ENCODE measurements at places on chromosomes 1 and 21.
A peak's percentile ranks its signal among the peaks of the same experiment; 100 is the strongest.

GRCh38 chr1:220895412-220895946, 16.2 kb downstream of the HLX start:
- no peak for DNase-seq
- no peaks in the 10 kb centered on the region for H3K36me3 ChIP-seq
- no peak overlapping the region for H3K27ac ChIP-seq
- H3K4me1 ChIP-seq: peaks cover 13% of the 10 kb centered on the region

- DNase-seq: no peak
- H3K4me1 ChIP-seq: peaks cover 3% of the 10 kb centered on the region
- no peak overlapping the region for H3K27ac ChIP-seq
- no peak overlapping the region for H3K4me3 ChIP-seq
- peaks cover 9% of the 10 kb centered on the region for H3K27me3 ChIP-seq
Observed at GRCh38 chr1:212824201-212824600, 23.2 kb downstream of the SPATA45 start.

DNA sequence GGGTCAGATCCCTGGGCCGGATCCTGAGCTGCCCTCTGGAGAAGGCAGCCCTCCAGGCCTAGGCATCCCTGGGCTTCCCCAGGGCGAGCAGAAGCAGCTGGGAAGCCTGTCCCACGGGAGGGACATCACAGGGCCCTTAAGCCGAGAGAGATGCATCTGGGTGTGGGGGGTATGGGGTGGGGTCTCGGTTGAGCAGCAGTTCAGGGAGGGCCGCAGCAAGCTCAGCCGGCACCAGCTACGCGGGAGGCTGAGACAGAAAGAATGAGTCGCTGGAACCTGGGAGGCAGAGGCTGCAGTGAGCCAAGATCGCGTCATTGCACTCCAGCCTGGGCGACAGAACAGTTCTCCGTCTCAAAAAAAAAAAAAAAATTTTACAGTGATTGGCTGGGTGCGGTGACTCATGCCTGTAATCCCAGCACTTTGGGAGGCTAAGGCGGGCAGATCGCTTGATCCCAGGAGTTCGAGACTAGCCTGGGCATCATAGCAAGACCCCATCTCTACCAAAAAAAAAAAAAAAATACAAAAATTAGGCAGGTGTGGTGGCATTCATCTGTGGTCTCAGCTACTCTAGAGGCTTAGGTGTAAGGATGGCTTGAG, 37.7 kb downstream of the RRP1 start:
- H3K4me3 ChIP-seq: no peak overlapping the region
- no peak for DNase-seq
- no peaks in the 10 kb centered on the region for H3K36me3 ChIP-seq
- peaks cover 1% of the 10 kb centered on the region for H3K4me1 ChIP-seq

DNA sequence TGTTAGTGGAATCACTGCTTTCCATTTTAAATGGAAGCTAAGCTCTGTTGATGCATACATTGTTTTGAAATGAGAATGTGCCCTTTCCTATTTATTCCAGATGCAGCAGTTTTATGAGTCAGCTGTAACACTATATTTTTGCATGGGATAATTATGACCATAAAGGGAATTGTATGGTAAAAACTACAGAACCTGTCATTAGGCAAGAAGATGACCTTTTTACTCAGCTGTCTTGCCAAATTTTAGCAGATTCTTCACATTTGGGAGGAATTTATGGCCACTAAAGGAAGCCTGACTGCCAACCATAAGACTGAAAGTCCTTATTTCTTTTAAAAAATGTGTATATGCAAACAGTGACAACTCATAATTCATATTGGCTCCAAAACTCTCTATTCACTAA, 356.3 kb upstream of the PRMT6 start:
- no peak overlapping the region for H3K27ac ChIP-seq
- H3K4me1 ChIP-seq: no peaks in the 10 kb centered on the region
- H3K4me3 ChIP-seq: no peak overlapping the region

DNA sequence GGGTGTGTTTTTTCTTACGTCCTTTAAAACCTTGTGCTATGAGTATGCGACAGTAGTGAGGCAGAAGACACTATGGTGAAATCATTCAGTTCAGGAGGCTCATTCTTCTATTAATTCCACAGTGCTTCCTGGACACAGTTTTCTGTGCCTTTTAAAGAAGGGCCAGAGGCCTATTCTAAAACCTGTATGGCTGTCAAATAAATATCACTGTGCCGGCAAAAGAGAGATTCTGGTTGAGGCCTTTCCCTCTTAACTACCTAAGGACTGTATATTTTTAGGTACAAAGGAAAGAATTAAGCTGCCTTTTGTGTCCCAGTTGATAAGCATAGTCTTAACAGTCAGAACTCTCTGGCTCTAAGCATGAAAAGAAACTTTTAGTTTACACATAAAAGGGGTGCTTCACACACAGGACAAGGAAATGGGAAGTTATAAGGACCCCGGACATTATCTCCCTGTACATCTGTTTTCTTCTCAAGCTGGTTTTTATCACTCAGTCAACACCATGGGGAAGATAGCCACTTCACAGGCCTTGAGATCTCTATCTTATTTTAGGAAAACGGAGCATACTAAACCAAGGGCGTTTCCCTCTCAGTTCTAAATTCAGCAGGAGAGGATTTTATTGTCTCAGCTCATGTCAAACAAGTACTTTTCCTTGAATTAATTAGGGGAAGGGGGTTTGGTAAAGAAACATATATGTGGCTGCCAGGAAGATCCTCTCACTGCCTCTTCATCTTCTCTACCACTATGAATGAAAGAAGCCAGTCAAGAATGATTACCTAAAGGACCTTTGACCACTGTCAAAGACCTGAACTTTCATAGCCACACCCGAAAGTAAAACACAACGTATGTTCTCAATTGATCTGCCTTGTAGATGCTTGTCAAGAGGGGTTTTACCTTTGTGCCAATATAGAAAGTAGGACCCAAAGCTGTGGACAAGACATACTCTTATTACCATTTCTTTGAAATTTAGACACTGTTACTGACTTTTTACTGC, 71.4 kb upstream of the HSPA13 start:
- H3K27me3 ChIP-seq: no peaks in the 10 kb centered on the region
- DNase-seq: no peak
- H3K4me3 ChIP-seq: peak overlapping the region; percentile 48
- peaks cover 47% of the 10 kb centered on the region for H3K4me1 ChIP-seq
- H3K36me3 ChIP-seq: peaks cover 5% of the 10 kb centered on the region

GRCh38 chr1:109751531-109752260, 10.9 kb upstream of the GSTM3 start:
- no peaks in the 10 kb centered on the region for H3K36me3 ChIP-seq
- DNase-seq: no peak
- no peak overlapping the region for H3K4me3 ChIP-seq
- peaks cover 21% of the 10 kb centered on the region for H3K27me3 ChIP-seq

GRCh38 chr21:45281411-45282282, 6.0 kb downstream of the POFUT2 start:
- H3K27ac ChIP-seq: no peak overlapping the region
- peaks cover 18% of the 10 kb centered on the region for H3K36me3 ChIP-seq
- H3K27me3 ChIP-seq: no peaks in the 10 kb centered on the region
- DNase-seq: no peak

DNA sequence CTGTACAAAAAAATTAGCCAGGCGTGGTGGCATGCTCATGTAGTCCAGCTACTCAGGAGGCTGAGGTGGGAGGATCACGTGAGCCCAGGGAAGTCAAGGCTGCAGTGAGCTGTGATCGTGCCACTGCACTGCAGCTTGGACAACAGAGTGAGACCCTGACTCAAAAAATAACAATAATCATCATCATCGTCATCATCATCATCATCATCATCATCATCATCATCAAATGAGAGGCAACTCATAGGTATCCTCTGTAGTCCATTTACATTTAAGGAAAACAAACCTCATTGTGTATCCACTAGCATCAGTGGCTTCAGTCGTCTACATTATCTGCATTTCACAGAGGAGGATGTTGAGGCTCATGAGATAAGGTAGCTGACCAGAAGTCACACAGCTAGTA, 68.8 kb upstream of the SELENON start:
- no peak for DNase-seq
- H3K4me1 ChIP-seq: peaks cover 1% of the 10 kb centered on the region
- H3K27ac ChIP-seq: no peak overlapping the region
- no peak overlapping the region for H3K4me3 ChIP-seq

All from T-helper 2 cell treated with Interferon-gamma antibody and Interleukin-4, amounts not matched to agents 5 μg/mL and 100 μg/mL, for 36 hours (primary cell).